ENCODE measurements at places on chromosomes 4 and X.

- no peaks in the 10 kb centered on the region for H3K36me3 ChIP-seq
- peaks cover 34% of the 10 kb centered on the region for H3K27me3 ChIP-seq
- H3K4me1 ChIP-seq = peaks cover 2% of the 10 kb centered on the region
- no peak for DNase-seq
- H3K4me3 ChIP-seq = no peak overlapping the region
- H3K27ac ChIP-seq = no peak overlapping the region
These were observed 4.3 kb upstream of the FGG start for GRCh38 chr4:154616731-154617130.

DNA sequence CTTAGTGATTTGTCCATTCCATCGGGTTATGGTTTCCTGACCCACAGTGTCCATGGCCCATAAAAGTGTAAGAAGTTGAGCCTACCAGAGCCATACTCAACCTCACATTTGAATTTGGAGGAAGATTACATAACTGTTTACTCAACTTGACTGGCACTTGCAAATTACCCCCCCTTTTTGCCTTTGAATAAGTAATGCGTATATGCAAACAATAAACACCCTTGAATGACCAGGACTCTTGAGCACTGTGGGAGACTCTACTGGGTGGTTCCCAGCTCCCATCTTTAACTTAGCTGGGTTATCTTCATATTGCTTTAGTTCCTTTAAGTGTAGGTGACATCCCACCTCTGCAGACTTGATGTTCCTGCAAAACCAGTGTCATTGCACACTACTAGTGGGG lies 30.6 kb upstream of the STIM2 start:
- no peak overlapping the region for H3K27ac ChIP-seq
- no peak for DNase-seq
- no peaks in the 10 kb centered on the region for H3K27me3 ChIP-seq
- no peak overlapping the region for H3K4me3 ChIP-seq

GRCh38 chr4:185932491-185932890 lies 120.5 kb upstream of the SORBS2 start:
- peaks cover 48% of the 10 kb centered on the region for H3K4me1 ChIP-seq
- no peaks in the 10 kb centered on the region for H3K27me3 ChIP-seq
- H3K27ac ChIP-seq = peak overlapping the region; percentile 97
- peak overlapping the region; percentile 60 for H3K4me3 ChIP-seq

GRCh38 chr4:142044271-142044670 lies 407.9 kb downstream of the IL15 start:
- no peak overlapping the region for H3K4me3 ChIP-seq
- H3K4me1 ChIP-seq = no peaks in the 10 kb centered on the region
- DNase-seq = no peak
- no peak overlapping the region for H3K27ac ChIP-seq
- no peaks in the 10 kb centered on the region for H3K27me3 ChIP-seq

GRCh38 chr4:121009578-121010478 lies 62.5 kb downstream of the NDNF start:
- DNase-seq = no peak
- no peak overlapping the region for H3K4me3 ChIP-seq
- no peaks in the 10 kb centered on the region for H3K36me3 ChIP-seq
- H3K4me1 ChIP-seq = no peaks in the 10 kb centered on the region

GRCh38 chrX:69093960-69094871 lies 71.0 kb downstream of the PJA1 start:
- H3K36me3 ChIP-seq = no peaks in the 10 kb centered on the region
- no peaks in the 10 kb centered on the region for H3K27me3 ChIP-seq
- DNase-seq = no peak
- H3K4me3 ChIP-seq = no peak overlapping the region

- no peak overlapping the region for H3K4me3 ChIP-seq
- no peak for DNase-seq
- H3K27ac ChIP-seq = no peak overlapping the region
- no peaks in the 10 kb centered on the region for H3K4me1 ChIP-seq
- no peaks in the 10 kb centered on the region for H3K27me3 ChIP-seq
- no peaks in the 10 kb centered on the region for H3K36me3 ChIP-seq
These were observed 21.8 kb upstream of the AGA start for GRCh38 chr4:177464026-177464425.

GRCh38 chrX:96474741-96475125 lies 209.9 kb upstream of the DIAPH2 start:
- DNase-seq = no peak
- no peaks in the 10 kb centered on the region for H3K36me3 ChIP-seq
- no peak overlapping the region for H3K4me3 ChIP-seq
- no peaks in the 10 kb centered on the region for H3K4me1 ChIP-seq
- no peaks in the 10 kb centered on the region for H3K27me3 ChIP-seq

Data from chondrocyte (in vitro differentiated cells).